ENCODE measurements at places on chromosomes 6 and 20.

- DNase-seq = peak; percentile 20
These were observed 210.0 kb upstream of the CST7 start for GRCh38 chr20:24738981-24739633.

- no peak for DNase-seq
These were observed 105.5 kb downstream of the DHX35 start for GRCh38 chr20:39067526-39068216.

GRCh38 chr20:8454137-8454712 lies 322.2 kb downstream of the PLCB1 start:
- no peak for DNase-seq

DNA sequence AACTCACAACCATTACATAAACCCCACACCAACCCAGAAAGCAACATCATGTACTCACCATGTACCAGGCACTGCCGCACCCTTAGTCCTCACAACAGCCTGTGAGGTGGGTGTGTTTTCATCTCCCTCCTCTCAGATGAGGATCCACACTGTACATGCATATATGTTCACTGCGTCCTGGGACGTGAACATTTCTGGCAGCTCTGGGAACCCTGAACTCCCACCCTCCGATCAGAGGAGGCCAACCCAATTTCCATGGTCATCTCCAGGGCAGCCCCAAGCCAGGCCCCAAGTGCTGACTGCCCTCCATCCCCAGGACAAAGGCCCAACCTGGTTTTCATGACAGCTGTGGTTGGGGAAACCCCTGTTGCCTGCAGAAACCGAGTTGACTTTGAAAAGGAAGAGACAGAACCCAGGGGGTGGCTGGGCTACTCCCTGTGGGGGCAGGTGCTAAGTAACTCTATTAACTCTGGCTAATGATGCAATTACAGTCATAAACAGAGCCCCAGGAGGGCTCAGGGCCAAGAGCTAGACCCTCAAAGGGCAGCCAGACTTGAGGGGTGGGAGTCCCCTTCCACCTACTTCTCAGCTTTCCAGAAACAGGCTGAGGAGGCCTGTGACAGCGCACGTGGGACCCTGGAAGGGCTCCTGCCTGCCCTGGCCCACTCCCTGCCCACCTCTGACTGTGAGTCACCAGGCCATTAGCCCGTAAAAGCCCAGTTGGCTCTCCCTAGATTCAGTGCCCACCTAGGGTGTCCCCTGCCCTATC lies 2.6 kb downstream of the TFEB start:
- peak; percentile 72 for DNase-seq

DNA sequence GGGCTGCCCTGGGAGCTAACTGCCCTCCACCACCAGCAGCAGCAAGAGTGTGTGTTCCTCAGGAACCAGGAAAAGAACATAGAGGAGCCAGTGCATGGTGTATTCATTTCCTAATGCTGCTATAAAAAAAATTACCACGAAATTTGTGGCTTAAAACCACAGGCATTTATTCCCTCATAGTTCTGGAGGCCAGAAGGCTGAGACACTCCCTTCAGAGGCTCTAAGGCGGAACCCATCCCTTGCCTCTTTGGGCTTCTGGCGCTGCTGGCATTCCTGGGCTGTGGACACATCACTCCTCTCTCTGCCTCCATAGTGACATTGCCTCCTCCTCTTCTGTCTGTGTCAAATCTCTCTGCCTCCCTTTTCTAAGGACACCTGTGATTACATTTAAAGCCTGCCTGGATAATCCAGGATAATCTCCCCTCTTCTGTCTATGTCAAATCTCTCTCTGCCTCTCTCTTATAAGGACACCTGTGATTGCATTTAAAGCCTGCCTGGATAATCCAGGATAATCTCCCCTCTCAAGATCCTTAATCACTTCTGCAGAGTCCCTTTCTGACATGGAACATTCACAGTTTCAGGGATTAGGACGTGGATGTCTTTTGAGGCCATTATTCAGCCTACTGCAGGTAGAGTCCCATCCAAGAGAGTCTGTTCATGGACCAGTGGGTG lies 54.7 kb downstream of the NDUFAF5 start:
- DNase-seq = no peak

DNA sequence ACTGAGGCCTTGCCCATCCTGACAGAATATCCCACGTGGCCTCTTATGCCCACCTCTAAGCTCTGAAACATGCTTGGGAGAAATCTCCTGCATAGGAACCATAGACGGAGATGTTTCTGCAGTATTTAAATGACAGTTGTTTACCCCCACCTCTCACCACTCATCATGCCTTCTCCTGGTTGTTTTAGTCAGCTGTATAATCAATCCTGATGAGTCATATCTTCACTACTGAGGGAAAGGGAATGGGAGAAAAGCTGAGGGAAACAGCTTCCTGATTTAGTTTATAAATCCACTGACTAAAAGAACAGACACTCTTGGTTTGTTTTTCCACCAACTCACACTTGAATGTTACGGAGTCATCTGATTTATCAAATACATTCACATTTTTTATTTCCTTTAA lies 113.2 kb upstream of the TENT5A start:
- no peak for DNase-seq

- no peak for DNase-seq
These were observed at the start of gene CPNE5 for GRCh38 chr6:36838896-36839748. Gene CPNE5 (minus strand): TSS chr6:36839444. CDS start chr6:36839377, 67 bp downstream.

GRCh38 chr20:22825546-22825945 lies 209.6 kb upstream of the SSTR4 start:
- DNase-seq = no peak

GRCh38 chr6:91114123-91114708 lies 527.3 kb upstream of the MAP3K7 start:
- no peak for DNase-seq

GRCh38 chr6:144797881-144798589 lies 512.9 kb downstream of the UTRN start:
- DNase-seq = no peak

DNA sequence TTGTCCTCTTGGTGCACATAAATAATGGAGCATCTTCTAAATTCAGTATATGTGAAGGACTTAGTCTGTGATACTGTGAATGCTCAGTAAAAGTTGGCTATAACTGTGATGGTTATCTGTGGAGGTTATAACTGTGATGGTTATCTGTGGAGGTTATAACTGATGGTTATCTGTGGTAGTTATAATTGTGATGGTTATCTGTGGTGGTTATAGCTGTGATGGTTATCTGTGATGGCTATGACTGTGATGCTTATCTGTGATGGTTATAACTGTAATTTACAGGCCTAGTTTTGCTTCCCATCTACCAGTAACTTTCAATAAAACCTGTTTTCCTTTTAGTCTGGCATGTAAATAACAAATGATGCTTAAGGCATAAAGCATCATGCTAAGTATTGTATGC lies 16.5 kb downstream of the PTK7 start:
- DNase-seq = no peak

GRCh38 chr6:81450180-81450579 lies 302.3 kb downstream of the TENT5A start:
- no peak for DNase-seq

DNA sequence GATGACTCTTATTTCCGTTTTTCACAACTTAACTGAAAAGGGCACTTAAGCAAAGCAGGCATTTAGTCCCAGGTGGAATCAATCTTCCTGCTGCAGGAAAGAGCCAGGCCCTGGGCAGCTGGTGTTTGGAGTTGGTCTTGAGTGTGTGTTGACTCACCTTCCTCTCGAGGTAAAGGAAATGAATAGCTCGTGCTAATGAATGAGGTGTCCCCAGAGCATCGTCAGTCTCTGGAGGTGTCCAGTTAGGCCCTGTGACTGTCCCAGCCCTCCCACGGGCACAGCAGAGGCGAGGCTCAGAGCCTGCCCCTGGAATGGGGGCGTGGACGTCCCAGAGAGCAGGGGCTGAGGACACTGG lies 277.7 kb downstream of the NRN1 start:
- no peak for DNase-seq

GRCh38 chr6:13272131-13273046 lies 55.9 kb downstream of the TBC1D7 start:
- no peak for DNase-seq

GRCh38 chr6:4775494-4776130 lies 592 bp upstream of the CDYL start:
- DNase-seq = peak; percentile 67

- peak; percentile 24 for DNase-seq
These were observed at the start of gene HTR1E for GRCh38 chr6:86937219-86938079. Gene HTR1E (plus strand): TSS chr6:86937528. CDS start chr6:87015335, 77,807 bp downstream.

GRCh38 chr20:41604002-41604401 lies 14.2 kb downstream of the CHD6 start:
- DNase-seq = no peak

DNA sequence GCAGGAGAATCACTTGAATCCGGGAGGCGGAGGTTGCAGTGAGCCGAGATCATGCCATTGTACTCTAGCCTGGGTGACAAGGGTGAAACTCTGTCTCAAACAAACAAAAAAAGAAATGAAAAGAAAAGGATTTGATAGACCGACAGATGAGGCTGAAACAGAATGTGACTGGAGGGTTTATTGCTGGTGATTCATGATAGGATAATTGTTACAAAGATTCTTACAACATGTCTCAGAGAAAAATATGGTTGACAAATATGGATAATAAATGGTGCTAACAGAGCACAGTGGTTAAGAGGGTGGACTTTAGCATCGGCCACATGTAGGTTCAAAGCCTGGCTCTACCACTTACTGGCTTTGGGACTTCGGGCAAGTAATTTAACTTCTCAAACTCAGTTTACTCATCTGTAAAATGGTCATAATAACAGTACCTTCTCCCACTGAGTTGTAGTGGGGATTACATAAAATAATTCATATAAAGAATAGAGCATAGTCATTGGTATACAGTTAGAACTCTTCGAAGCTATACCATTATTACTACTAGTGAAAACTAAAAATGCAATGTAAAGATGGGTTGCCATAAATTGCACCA lies 131.9 kb downstream of the MAP3K7 start:
- DNase-seq = no peak

GRCh38 chr20:23043376-23043775 lies 6.1 kb downstream of the THBD start:
- DNase-seq = no peak

DNA sequence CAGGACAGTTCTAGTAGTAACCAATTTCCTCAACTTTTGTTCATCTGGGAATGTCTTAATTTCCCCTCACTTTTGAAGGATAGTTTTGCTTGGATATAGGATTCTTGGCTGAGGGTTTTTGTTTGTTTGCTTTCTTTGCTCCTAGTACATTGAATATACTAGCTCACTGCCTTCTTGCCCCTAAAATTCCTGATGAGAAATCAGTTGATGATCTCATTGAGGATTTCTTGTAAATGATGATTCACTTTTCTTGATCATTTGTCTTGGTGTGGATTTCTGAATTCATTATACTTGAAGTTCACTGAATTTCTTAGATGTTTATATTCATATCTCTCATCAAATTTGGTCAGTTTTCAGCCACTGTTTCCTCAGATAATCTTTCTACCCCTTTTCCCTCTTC lies 49.1 kb upstream of the PRDM1 start:
- no peak for DNase-seq

GRCh38 chr6:8664070-8664469 lies 228.7 kb upstream of the SLC35B3 start:
- DNase-seq = no peak

DNA sequence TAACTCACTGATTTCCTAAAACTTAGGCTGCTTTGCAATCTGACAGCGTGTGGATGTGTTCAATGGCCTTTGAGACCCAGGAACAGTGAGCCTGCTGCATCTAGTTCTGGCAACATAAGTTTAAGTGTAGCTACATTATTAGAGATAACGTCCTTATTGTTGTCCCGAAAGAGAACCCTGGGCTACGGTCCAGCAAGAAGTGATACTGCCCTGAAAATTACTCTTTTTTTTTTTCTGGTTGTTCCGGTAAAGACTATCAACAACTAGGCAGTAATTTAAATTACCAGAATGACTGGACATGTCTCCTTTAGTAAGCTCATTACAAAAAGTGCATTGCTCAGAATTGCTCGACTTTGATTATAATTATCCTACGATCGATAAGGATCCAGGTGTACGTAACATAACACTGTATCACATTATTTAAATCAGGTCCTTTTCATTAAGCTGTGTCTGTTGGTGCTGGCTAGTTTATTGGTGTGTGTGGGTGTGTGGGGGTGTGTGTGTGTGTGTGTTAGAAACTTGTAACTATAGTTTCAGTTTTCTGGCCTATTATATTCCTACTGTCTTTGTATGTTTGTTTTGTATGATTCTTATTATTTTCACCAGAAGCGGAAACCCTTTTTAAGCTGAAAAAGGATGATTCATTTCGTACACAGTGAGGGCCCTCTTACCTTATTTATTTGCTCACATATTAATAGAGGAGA lies 3.0 kb downstream of the TSHZ2 start:
- no peak for DNase-seq

DNA sequence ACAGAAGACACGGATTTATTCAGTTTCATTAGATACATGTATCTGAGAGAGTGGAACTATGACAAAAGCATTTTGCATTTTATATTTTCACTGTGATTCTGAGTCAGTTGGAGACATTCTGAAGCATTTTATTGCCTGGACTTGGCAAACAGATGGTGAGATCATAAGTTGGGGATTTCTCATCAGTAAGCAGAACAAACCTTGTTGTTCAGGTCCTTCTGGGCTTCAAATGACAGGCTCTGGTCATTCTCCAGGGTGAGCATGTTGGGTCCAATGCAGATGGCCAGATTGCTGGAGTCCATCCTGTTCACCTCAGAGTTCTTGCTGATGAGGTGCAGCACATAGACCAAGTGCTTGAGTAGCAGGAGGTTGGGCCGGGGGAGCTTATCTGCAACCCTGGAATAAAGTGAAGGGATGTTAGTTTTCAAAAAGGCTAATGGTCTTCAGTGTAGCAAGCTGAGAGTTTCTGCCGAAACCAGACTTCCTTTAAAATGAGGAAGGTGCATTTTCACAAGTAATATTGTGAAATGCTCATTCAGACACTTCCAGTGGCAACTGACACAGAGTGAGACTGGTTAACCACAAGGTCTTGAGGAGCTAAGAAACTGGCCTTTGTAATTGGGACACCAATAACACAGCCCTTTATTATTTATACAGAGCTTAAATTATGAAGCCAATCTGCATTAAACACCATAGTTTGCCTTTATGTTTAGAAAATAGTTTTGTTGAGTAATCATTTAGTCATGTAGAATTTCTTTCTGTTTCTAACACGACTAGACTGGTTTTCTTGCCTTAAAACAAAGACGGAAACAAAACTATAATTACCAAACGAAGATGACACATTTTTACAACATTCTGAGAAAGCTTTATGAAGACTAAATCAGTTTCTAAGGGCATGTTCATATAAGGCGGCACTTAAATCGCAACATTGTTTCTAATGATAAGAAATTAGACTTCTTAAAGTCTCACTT lies 5.6 kb downstream of the TAGAP start:
- DNase-seq = peak; percentile 55

DNA sequence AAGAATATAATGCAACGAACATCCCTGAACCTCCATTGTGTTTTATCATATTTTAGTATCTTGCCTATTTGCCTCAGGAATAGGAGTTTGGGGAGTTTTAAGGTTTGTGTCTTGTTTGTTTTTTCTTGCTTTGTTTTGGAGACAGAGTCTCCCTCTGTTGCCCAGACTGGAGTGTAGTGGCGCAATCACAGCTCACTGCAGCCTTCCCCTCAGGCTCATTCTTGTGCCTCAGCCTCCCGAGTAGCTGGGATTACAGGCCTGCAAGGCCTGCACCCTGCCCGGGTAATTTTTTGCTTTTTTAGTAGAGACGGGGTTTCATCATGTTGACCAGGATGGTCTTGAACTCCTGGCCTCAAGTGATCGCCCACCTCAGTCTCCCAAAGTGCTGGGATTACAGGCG lies 63.3 kb upstream of the CARMIL1 start:
- DNase-seq = no peak

GRCh38 chr6:116847227-116847626 lies 18.3 kb upstream of the GPRC6A start:
- DNase-seq = no peak

GRCh38 chr6:47737406-47737805 lies 39.0 kb downstream of the ADGRF4 start:
- no peak for DNase-seq

GRCh38 chr20:6213311-6213710 lies 90.5 kb upstream of the FERMT1 start:
- no peak for DNase-seq
